ENCODE measurements at places on chromosomes 5 and 9. TPM values are rescaled to one million over a fixed set of nuclear protein-coding genes. Genes with fewer than 3 reads are reported as not detected.

The SEC61B gene
- total RNA-seq: 175 TPM

The LIFR gene
- 44.2 TPM for total RNA-seq

The ADGRD2 gene
- total RNA-seq: not detected

The CCL28 gene
- 0.57 TPM for total RNA-seq

The BTNL8 gene
- not detected for total RNA-seq

The SLC36A2 gene
- total RNA-seq: not detected

The PCDHA9 gene
- total RNA-seq: 0.37 TPM

The LHX2 gene
- total RNA-seq: 0.26 TPM

The SHC3 gene
- 6.6 TPM for total RNA-seq

The CORO2A gene
- total RNA-seq: 0.68 TPM

The ENC1 gene
- 6.3 TPM for total RNA-seq

The PDE6A gene
- total RNA-seq: 0.39 TPM

The PLEKHG4B gene
- 0.28 TPM for total RNA-seq

The PCDHB15 gene
- 1.2 TPM for total RNA-seq

The NUDCD2 gene
- 67.2 TPM for total RNA-seq

Measured in A673 (cell line).